ENCODE measurements at places on chromosomes 7 and 10.

DNA sequence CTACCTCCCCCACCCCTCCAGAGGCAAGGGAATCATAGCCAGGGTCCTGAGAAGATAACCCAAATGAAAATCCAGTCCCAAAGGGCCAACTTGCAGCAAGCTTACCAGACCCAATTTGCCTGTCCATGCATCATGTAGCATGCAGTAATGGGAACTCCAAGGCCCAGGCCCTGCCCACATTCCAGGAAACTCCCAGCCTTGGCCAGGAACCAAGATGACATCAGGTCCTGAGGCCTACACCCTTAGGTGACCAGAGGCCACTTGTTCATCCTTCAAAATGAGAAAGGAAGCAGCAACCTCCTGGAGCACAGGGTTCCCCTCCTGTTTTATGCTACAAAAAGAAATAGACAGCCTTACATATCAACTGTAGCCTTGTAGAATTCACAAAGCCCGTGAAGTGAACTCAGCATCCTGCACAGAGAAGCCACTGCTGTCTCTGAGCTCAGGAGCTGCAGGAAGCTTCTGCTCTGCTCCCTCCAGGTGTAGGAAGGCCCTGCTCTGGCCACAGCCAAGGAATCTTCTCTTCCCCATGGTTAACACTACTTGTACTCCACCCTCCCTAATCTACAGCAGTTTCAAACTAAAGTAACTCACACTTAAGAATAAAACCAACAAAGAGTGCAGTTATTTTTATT lies 30.3 kb upstream of the GRB10 start:
- peak; percentile 12 for DNase-seq

DNA sequence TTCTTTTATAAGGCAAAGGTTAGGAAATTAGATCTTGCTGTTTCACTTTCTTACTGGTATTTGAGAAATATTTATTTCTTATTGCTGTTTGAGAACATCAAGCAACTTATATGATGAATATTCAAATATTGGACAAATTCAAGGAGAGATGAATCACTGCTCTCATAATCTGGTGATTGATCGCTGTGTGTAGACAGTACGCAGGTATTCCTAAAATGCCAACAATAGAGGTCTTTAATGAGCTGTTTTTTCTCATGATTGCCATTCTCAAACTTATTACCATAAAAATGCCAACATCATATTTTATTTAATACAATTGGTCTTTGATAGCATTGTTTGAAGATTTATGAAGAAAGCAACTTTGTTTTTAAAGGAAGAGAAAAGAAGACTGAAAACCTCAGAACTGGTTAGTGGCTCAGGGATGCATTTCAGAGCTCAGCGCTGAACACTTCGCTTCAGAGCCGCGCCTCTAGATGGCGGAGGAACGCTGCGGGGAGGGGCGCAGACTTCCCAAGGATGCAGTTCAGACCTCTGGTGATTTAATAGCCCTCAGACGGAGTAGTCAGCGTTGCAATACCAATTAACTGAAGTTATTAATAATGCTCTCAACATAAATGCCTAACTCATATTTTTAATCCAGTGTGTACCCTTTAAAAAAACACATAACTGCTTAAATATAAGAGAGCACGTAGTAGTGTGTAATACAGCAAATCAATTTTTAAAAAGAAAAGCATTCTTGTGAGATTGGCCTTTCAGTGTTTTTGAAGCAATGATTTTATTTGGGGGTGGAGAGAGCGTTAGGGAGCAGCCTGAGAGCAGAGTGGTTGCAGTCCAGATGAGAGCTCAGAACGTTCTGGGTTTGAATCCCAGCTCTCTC lies 38.5 kb upstream of the STEAP4 start:
- DNase-seq: peak; percentile 36

GRCh38 chr10:72167118-72167517 lies 48.7 kb upstream of the ANAPC16 start:
- no peak for DNase-seq

DNA sequence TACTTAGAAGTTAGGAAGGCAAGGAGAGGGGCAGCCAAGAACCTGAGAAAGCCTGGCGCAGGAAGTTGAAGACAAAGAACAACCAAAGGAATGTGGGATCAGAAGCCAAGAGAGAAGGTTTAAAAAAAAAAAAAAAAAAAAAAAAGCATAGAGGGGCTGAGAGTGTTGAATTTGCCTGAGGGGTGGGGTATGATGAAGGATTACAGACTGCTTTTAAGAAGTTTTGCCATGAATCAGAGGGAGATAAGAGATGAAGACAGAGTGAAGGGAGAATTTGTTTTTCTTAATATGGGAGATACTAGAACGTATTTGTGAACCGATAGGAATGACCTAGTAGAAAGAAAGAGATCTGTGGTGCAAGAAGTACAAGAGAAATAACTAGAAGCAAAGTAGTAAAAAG lies 6.7 kb downstream of the SLC26A4 start:
- no peak for DNase-seq

- no peak for DNase-seq
Measured at GRCh38 chr10:126842356-126842755, 62.9 kb upstream of the DOCK1 start.

DNA sequence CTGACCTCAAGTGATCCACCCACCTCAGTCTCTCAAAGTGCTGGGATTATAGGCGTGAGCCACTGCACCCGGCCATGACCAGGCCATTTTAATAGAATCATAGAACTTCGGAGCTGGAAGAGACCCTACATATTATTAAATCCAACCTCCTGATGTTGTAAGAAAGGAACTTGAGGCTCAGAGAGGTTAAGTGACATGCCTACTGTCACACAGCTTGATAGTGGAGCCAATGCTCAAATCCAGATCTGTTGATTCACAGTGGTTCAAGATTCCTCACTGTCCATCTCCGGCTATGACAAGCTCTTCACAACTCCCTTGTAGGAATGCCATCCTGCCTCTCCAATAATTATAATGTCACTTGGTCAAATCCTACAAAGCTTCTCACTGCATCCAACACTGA lies 65.3 kb downstream of the MYOF start:
- DNase-seq: no peak

DNA sequence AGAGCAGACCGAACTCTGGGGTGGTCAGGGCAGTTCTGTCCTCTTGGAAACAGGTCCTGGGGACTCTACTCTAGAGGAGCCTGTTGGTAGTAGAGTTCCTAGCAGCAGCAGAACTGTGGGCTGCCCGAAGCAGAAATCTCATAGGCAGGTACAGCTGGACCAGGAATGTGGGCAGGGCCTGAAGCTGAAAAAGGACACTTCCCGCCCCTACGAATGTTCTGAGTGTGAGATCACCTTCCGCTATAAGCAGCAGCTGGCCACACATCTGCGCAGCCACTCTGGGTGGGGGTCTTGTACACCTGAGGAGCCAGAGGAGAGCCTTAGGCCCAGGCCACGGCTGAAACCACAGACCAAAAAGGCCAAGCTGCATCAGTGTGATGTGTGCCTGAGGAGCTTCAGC lies 8.3 kb upstream of the ZNF783 start:
- no peak for DNase-seq

DNA sequence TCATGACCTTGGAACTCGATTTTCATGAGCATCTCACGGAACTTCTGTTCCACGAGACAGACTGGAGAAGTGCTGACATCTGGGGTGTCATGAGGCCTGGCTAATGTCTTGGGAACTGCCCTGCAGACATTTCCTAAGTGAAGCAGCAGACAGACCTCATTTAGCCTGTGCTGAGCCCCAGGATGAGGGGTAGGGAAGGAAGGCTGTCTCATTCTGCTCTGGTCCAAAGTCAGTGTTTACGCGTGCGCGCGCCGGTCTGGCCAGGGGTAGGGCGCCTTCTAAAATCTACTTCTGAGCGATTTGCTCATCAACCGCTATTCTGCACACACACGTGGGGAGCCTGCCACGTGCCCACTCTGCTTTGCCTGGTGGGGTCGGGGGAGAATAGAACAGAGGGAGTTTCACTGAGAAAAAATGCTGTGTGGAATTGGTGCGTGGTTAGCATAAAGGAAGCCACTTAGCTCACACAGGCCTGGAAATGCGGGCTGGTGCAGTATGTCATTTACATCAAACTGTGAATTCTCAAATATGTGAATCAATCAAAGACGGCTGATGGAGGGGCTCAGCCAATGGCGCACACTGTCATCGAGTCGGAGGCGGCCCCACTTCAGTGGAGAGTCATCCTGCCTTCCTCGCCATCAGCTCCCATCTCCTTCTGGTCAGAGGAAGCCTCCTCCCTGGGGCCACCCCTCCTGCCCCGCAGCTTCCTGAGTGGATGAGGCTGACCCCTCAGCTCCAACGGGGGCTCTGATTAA lies 335.1 kb downstream of the ADARB2 start:
- DNase-seq: no peak

GRCh38 chr7:43294080-43294630 lies 181.7 kb downstream of the HECW1 start:
- peak; percentile 56 for DNase-seq

- peak; percentile 85 for DNase-seq
Measured at GRCh38 chr7:30252885-30253795, 31.3 kb upstream of the ZNRF2 start.

DNA sequence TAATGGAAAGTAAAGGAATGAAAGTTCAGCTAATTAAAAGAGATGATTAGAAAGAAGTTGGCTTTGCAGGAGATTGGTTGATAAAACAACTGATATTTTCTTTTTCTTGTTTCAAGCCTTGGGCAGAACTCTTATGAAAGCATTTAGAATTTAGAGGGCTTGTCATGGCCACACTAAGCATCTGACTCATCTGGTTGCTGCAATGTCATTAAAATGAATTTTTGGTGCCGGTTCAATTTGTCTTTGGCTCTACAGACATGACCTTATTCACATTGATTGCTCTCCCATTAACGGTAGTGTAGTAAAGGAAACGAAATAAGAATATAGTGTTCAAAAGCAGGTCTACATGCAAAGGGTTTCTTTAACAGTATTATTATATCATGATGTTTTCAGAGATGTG lies 1012.4 kb upstream of the C7orf33 start:
- no peak for DNase-seq

DNA sequence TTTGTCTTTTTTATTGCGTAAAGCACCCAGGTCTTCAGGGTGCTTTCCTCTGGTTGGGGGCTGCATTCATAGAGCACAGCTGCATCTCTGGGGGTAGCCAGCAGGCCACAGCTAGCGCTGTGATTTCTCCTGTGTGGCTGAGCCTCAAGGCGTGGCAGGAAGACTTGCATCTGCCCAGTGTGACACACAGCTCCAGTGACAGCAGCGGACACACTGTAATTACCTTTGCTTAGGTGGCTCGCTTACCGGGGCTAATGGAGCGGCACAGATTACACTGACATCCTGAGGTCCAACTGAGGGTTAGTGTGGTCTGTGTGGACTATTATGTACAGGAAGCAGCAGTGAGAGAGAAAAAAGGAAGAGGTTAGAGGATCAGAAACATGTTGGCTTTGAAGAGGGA lies 27.1 kb downstream of the ABCB4 start:
- DNase-seq: no peak

GRCh38 chr7:50791938-50792341 lies 9.2 kb upstream of the GRB10 start:
- DNase-seq: no peak

- DNase-seq: no peak
Measured at GRCh38 chr10:43230909-43231522, 35.8 kb downstream of the RASGEF1A start.

DNA sequence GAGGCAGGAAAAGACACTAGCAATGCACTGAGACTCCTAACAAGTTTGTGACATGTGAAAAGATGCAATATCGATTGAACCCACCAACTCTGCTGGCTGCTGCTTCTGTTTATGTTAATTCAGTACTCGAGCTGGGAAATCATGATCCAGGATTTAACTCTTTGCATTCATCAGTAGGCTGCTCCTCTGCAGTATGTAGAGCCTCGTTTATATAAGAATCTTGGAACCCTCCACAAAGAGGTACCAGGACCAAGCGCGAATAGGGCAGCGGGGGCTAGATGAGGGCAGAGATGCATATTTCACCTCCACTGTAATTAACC lies 7.8 kb downstream of the PRKAG2 start:
- DNase-seq: no peak

GRCh38 chr7:103487419-103487818 lies 41.4 kb upstream of the SLC26A5 start:
- no peak for DNase-seq

GRCh38 chr7:95190515-95190914 lies 133.8 kb downstream of the PON1 start:
- DNase-seq: no peak

GRCh38 chr10:49647985-49648795 lies 31.3 kb upstream of the C10orf53 start:
- DNase-seq: no peak

DNA sequence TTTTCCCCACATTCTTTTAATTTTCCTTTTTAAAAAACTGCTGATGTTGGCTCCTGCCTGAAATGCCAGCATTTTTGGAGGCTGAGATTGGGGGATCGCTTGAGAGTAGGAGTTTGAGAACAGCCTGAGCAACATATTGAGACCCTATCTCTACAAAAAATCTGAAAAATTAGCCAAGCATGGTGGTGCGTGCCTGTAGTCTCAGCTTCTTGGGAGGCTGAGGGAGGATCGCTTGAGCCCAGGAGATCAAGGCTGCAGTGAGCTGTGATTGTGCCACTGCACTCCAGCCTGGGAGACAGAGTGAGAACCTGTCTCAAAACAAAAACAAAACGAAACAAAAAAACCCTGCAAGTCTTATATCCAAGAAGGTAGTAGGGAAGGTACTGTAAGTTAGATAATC lies 51.7 kb downstream of the ZMYND11 start:
- no peak for DNase-seq

DNA sequence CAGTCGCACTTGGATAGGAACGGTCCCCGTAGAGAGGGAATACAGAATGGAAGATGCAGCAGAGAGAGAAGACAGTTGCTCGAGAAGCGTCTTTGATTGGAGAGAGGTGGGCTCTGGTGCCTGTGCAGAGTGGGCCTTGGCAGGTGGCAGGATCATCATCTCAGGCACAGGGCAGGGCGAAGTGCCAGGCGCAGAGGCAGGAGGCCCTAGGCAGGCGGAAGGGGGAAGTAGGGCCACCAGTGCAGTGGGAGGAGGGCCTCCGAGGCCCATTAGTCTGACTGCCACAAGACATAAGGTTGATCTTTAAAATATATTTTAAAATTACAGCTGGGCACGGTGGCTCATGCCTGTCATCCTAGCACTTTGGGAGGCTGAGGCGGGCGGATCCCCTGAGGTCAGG lies 10.1 kb downstream of the CARD11 start:
- no peak for DNase-seq

DNA sequence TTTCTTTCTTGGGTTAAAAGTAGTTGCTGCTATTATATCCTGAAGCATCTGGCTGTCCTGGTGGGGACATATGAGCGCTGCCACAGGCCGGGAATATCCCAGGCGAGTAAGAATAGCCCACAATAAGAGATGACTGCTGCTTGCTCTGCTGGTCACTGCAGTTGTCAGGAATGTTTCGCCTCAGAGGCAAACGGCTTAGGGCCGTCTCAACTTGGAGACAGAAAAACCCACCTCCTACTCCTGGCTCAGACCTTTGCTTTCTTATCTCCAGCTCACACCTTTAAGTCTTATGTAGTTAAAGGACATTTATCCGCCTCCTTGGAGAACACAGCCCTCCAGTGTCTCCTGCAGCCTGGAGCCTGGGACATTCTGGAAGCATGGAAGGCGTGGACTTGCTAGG lies at the start of gene GJD4:
TSS of gene GJD4 (plus strand) at position 151 of the 400 bp plus-strand sequence. CDS start at position 378, 227 bp downstream.
- no peak for DNase-seq

Data from cerebellar cortex (tissue), 1 donor.